ENCODE measurements at places on chromosomes 3 and 15.

DNA sequence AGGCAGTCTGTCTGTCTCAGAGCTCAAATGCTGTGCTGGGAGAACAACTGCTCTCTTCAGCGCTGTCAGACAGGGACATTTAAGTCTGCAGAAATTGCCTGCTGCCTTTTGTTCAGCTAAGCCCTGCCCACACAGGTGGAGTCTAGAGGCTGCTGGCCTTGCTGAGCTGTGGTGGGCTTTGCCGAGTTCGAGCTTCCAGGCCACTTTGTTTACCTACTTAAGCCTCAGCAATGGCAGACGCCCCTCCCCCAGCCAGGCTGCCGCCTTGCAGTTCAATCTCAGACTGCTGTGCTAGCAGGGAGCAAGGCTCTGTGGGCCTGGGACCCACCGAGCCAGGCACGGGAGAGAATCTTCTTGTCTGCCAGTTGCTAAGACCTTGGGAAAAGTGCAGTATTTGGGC, 25.0 kb upstream of the RPP14 start:
- DNase-seq, result no peak

GRCh38 chr15:100297812-100298211, 44.0 kb downstream of the ADAMTS17 start:
- DNase-seq, result no peak

GRCh38 chr15:81481346-81481745, 107.3 kb upstream of the TMC3 start:
- no peak for DNase-seq

GRCh38 chr3:134481166-134481565, 4.6 kb downstream of the ANAPC13 start:
- DNase-seq, result no peak

DNA sequence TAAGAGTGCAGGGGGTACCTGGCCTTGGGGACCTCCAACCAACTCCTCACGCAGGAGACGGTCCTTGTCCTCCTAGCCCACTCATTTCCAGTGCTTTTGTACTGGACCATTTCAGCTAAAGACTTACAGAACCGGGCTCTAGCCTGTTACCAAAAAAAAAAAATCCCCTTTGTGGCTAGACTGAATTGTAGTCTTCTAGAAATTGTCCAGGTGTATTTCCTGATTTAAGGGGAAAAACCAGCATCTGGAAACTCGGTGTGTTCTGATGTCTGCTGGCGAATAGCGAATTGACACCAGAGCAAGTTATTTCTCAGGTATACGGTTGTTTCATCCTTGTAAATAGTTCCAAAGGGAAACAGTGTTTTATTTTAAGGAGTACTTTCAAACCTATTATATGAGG, 21.1 kb upstream of the MINDY4B start:
- DNase-seq, result no peak

DNA sequence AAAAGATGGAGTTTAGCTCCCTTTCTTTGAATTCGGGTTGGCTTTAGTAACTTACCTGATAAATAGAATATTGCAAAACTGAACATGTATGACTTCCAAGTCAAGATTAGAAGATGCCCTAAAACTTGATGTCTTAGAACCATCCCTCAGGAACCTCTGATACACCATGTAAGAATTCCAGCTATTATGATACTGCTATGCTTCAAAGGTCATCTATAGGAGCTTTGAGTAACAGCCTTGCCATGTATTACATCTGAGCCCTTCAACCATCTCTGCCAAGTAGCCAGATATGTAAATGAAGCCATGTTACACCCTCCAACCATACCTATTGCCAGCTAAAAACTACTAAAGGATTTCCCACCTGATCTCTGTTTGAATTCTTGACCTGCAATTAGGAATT, 854.2 kb downstream of the SI start:
- no peak for DNase-seq

GRCh38 chr3:8529738-8530525, 28.3 kb downstream of the LMCD1 start:
- DNase-seq, result no peak

DNA sequence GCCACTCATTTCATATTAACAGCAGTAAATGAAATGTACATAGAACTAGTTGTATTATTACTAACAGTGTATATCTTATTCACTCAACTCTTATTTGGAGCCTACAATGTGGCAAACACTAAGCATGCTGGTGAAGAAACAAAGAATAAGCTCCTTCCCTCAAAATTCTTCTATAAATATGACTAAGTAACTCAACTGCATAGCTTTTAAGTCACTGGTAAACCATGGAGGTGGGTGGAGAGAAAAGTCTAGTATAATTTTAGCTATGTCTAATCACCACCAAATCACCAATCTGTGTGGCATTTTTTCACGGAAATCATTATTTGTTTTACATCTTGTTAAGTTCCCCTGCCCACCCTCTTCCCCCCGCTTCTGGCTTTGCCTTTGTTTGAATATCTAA, 17.5 kb downstream of the COPS2 start:
- no peak for DNase-seq

DNA sequence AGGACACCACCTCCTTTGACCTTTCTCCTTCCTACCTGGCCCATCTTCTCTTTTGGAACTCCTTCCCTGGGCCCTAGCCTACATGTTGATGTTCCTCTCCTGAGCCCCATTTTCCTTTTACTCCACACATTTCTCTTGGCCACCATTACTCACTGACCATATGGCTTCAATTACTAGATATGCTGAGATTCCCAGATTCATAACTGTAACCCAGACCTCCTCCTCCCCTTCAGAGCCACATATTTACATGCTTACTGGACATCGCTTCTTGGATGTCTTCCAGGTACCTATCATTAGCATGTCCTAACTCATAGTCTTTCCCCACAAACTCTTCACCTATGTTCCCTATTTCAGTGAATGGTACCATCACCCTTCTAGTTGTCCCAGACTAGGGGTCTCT, 24.4 kb upstream of the TRIM59 start:
- DNase-seq, result no peak

DNA sequence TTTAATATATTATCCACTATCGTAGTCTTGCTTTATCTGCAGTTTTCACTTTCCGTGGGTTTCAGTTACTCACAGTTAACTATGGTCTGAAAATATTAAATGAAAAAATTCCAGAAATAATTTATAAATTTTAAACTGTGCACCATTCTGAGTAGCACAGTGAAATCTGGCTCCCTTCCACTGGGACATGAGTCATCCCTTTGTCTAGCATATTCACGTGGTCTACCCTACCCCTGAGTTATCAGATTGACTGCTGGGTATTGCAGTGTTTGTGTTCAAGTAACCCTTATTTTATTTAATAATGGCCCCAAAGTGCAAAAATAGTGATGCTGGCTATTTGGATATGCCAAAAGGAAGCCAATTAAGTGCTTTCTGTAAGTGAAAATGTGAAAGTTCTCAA, 539.5 kb upstream of the AGTR1 start:
- DNase-seq, result no peak

DNA sequence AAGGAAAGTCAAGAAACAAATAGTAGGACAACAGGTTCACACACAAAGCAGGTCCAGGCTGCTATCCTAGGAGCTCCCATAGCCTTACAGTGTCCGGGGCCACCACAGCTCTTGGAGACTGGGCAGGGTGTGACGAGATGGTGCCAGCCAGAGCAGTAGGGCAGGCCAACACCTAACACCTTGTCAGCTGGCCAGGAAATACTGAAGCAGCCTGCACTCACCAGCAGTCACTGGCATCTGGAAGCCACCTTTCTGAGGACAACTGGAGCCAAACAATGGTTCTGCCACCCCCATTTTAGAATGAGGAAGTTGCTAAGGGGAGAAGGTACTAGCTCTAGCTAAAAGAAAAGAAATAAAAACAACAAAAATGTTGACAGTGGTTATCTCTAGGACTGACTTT, 47.2 kb downstream of the CCDC12 start:
- no peak for DNase-seq

GRCh38 chr3:130688697-130689470, 57.7 kb downstream of the PIK3R4 start:
- DNase-seq, result no peak

DNA sequence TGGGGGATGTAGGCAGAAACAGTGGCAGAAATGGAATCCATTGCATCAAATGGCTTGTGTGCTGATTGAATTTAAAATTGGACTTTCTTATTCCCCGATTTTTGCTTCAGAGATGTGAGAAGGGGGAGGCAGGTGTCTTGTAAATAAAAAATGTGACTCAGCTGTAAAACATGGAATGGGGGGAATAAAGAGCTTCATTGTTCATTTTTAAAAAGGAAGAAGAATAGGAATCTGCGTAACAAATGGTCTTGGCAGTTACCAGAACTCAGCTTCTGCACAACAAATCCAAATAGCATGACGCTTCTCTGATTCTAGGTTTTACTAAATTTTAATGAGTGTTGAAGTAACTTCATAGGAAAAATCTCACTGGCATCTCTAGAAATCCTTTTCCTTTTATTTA, 323.9 kb upstream of the GBE1 start:
- no peak for DNase-seq

- DNase-seq, result no peak
Observed at GRCh38 chr3:89098964-89099585, 8.3 kb upstream of the EPHA3 start.

Measured in activated CD4-positive, alpha-beta T cell treated with anti-CD3 and anti-CD28 coated beads, Interleukin-2, amount 50 U/mL, for 24 hours (primary cell).